ENCODE measurements at places on chromosomes 2 and 18. TPM values are rescaled to one million over a fixed set of nuclear protein-coding genes. Genes with fewer than 3 reads are reported as not detected.

DNA sequence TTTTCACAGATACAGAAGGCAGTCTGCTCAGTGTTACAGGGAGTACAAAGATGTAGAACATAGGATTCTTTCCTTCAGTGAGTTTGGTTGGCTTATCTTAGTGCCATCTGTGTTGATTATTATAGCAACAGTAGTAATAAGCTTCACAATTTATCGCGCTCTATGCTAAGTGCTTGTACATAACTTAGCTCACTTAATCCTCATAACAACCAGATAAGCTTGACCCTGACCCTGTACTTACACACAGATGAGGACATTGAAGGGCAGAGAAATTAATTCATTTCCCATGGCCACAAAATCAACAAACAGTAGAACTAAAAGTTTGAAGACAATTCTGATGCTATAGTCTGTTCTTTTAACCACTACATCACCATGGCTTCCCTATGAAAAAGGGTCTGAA, 121.8 kb downstream of the SPHKAP start:
- no peak for DNase-seq

DNA sequence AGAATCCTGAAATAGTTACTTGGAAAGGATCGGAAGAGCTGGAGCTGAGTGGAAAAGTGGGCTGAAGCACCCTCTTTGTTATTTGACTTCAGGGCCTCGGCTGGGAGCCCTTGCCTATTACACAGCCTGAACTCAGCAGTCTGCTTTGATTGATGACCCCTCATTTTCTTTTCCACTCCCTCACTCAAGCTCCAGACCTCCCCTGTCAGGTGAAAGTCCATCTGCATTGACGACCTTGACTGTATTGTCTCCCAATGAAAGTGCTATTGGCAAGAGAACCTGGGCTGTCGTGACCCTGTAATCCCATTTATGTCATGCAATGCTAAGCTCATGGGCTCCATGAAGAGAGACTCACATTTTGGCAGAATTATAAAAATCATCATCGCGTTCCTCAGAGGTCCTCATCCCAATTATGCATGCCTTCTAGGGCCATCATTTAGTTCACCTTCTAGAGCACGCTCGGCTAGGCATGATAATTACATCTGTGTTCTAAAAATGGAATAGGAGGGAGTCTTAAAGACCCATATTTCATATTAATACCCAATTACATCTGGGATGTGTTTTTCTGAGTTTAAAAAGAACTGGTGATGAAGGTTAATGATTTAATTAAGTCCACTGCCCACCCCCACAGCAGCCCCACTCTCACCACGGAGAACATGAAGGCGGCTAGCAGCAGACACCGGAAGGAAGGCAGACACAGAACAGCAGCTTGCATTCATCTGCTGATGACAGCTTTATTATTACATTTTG, 472.5 kb downstream of the PID1 start:
- DNase-seq = no peak

- no peak for DNase-seq
Observed at GRCh38 chr2:55888936-55889335, 34.6 kb downstream of the EFEMP1 start.

Gene BUB1
- total RNA-seq = 14.7 TPM

DNA sequence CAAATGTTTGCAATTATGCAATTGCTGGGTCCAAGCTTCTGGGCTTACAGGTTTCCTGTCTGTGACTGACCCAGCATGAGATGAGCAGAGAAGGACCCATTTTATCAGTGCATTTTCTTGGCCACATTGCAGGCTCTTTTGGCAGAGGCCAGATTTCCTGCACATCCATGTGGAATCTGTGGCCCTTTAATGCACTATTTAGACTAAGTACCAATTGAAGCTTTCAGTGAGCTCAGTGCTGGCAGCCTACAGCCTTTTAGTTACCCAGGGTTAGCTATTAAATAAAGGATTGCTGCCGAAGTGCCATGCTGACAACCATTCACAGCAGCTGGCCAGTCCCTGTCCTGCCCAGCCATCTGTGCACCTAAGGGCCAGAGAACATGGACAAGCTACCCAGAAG, 165.0 kb downstream of the ANKRD30B start:
- DNase-seq = no peak

DNA sequence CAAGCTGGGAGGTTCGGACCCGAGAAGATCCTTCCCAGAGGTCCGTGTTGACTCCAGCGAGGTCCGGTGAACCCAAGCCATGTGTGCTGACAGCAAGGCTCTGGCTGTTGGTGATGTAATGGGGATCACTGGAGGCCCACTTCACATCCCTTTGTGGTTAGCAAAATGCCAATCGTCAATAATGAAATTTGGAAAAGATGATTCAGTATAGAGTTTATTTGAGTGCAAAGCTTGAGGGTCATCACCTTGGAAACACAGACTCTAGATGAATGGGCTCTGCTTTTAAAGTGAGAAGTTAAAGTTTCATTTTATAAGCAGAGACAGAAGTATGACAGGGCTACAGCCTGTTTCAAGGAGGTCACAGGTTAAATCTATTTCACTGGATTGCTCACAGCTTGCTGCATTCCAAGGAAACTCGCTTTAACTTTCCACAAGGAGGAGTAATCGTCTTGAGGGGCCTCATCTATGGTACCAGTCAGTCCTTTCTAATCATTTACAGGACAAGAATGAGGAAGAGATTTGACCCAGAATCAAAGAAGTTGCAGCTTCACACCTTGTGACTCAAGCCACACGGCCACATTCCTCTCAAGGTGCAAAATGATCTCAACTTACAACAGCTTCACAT, 140.5 kb downstream of the TPO start:
- no peak for DNase-seq

DNA sequence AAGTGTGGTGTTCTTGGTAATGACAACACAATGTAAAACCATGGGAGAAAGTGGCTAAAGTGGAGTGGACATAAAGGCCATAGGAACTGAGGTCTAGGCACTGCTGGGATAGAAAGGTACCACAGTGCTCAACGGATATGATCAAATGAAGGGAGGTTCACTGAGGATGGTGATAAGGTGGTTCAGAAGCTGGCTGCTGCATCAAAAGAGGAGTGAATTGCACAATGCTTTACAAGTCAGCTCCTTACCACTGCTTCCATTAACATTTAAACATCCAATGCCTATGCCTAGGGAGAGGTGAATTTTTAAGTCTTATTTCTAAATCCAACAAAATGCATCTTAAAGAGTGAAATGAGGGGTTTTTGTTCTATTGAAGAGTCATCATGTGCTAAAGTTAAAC, 100.1 kb upstream of the ITGB6 start:
- DNase-seq = no peak

Gene SP140L
- total RNA-seq = 14.4 TPM

Gene MAP2
- 1.4 TPM for total RNA-seq

- no peak for DNase-seq
Observed at GRCh38 chr2:120658770-120659158, 76.9 kb upstream of the GLI2 start.

Gene CPLX4
- total RNA-seq = not detected

GRCh38 chr18:50947899-50948298, 19.9 kb upstream of the ELAC1 start:
- no peak for DNase-seq

Gene SERPINB12
- not detected for total RNA-seq

- DNase-seq = no peak
Observed at GRCh38 chr18:13313006-13313686, 94.6 kb downstream of the LDLRAD4 start.

DNA sequence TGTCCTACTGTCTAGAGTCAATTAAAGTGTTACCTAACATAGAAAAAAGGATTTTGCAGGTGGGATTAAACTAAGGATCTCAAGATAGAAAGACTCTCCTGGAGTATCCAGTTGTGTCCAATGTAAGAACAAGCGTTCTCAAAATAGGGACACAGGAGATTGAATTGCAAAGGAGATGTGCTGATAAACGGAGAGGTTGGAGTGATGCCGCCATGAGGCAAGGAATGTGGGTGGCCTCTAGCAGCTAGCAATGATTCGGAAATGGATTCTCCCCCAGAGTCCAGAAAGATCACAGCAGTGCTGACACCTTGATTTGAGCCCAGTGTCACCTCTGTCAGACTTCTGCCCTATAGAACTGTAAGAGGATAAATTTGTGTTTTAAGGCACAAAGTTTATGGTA, 24.1 kb upstream of the IL1RN start:
- no peak for DNase-seq

Measured in colonic mucosa (tissue), 4 donors.